ENCODE measurements at places on chromosomes 2 and 18.

DNA sequence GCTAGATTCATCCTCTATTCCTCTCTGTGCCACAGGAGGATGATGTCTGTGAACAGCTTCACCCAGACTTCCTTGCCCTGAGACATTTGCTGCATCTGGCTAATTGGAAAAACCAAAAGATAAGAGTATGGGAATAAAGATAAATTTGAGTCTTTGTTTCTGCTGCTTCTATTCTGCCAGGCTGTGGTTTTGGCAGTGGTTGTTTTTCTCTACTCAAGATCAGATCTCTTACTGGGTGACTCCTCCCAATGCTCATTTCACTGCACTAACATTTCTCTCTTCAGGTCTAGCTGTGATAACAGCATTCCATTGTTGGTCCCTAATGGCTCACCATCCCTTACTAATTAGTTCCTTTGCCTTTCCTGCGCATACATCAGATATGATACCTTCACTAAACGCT lies 89.5 kb downstream of the CALCRL start:
- no peak for DNase-seq

- peak; percentile 5 for DNase-seq
Observed at GRCh38 chr2:158300394-158300793, 156.2 kb downstream of the CCDC148 start.

DNA sequence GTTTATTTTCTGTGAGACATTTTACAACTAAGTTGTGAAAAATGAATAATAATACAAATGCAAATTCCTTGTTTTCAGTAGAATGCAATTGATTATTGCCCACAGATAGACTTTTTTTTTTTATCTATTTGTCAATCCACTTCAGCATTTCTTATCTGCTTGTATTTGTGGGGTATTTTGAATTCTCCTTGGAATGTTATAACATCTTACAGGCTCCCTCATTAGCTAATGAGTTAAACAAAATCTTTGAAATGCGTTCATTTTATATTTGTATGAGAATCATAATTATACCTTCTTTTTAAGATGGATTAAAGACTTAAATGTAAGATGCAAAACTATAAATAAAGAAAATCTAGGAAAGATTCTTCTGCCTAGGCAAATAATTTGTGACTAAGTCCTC lies 114.2 kb downstream of the CALCRL start:
- no peak for DNase-seq

DNA sequence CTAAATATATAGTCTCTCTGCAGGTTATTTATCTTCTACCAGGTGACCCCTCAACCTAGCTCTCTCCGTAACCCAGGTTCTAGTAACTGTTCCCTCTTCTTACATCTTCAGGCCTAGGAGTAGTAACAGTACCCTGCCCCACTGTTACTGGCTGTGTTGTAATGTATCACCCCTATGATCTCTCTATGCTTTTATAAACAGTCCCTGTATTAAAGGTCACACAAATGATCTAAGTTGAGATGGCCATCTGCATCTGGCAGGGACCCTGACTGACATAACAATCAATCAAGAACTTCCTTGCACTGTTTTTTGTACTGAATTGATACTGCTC lies 219.7 kb upstream of the STK17B start:
- no peak for DNase-seq

- no peak for DNase-seq
Observed at GRCh38 chr2:218281449-218281848, 10.9 kb downstream of the TMBIM1 start.

- no peak for DNase-seq
Observed at GRCh38 chr2:231688719-231689118, 19.6 kb upstream of the PTMA start.

- no peak for DNase-seq
Observed at GRCh38 chr2:219028996-219029828, 12.1 kb downstream of the CFAP65 start.

DNA sequence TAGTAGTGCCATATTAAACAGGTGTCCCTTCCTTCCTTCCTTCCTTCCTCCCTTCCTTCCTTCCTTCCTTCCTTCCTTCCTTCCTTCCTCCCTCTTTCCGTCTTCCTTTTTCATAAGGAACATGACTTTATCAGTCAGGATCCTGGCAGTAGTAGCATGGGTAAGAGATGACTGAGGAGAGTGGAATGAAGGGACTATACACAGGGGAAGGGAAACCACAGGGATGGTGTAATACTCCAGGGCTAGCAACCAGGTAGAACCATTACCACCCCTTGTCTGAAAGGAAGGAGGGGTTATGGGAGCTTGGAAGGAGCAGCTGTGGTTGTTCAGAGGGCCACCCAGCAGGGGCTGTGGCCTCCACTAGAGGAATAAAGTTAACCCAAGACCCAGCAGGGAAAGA lies 23.2 kb upstream of the KDM3A start:
- DNase-seq: no peak

DNA sequence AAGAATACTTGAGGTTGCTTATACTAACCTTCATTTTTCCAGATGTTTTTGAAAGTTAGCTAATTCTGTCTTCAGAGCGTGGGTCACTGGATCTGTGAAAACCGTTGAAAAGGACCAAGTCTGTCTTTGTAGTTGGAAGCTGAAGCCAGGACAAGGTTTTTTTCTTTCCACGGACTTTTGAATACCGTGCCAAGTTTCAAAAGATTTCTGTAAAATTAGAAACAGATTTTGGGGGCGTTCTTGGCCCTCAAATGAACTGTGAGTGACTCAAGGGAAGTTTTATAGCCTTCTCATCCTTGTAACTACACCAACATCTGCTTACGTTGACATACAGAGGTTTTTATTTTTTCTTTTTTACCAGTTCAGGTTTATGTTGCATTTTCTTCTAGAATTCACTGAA lies at the start of gene FAP:
TSS of gene FAP (minus strand) at position 152 of the 400 bp plus-strand sequence. CDS start at position 34, 118 bp downstream.
- DNase-seq: peak; percentile 4

DNA sequence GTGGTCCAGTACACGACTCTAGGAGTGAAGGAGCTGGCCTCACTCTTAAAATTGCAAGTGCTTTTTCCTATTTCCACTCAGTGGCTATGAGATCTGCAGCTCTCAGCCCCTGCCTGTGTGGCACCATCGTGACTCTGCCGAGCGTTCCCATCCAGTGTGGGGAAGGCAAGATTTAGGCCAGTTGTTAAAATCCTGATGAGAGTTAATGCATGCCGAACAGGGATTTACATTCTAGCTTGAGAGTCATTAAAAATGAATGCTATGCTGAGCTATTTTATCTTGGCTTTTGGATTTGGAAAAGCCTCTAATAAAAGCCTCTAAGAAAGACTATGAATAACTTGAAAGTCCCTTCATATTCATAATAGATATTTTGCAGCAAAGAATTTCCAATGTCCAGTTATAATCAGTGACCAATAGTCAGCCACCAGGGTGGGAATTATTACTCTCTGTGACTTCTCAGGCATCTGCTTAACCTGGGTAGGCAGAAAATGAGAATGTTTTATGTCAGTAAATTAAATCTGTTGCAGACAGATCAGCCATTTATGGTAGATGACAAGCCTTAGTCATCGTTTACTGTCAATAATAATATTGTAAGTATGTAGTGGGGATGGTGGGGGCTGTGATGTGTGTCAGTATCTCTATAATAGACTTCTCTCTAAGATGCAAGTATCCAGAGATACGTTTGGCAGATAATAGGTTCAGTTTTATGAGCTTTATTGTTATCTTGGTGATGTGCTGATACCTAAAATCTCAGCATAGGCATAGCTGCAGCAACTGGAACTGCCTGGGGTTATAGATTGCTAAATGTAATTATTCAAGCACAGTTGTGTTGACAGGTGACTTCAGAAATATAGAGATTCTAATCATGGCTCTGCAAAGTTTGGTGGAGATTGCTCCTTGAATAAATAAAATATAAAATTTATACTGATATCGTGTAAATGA lies 207.8 kb downstream of the SOCS6 start:
- DNase-seq: no peak

GRCh38 chr18:78948707-78949106 lies 30.9 kb upstream of the SALL3 start:
- DNase-seq: no peak

DNA sequence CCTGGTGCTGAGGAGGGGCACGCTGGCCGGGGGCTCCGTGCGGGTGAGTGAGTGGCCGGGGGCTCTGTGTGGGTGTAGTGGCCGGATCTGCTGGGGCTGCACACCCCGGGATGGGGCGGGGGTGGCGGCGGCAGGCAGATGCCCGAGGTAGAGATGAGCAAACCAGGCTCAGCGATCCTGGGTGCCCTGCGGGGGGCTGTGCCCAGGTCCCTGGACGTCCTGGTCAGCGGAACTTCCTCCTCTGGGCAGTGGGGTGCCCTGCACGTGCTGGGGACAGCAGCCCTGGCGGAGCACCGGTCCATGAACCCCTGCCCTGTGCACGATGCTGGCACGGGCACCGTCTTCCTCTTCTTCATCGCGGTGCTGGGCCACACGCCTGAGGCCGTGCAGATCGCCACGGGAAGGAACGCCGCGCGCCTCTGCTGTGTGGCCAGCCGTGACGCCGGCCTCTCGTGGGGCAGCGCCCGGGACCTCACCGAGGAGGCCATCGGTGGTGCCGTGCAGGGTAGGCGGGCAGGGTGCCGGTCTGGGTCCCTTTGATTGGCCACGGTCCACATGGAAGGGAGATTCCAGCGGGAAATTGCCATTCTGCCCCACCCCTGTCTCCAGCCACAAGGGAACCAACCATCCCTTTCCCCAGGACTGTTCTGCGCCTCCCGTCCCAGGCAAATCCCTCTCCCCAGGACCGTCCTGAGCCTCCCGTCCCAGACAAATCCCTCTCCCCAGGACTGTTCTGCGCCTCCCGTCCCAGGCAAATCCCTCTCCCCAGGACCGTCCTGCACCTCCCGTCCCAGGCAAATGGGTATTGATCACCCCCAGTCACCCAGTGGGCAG lies 5.9 kb downstream of the NEU4 start:
- DNase-seq: no peak

- DNase-seq: no peak
Observed at GRCh38 chr18:49722477-49722876, 90.9 kb downstream of the ACAA2 start.

DNA sequence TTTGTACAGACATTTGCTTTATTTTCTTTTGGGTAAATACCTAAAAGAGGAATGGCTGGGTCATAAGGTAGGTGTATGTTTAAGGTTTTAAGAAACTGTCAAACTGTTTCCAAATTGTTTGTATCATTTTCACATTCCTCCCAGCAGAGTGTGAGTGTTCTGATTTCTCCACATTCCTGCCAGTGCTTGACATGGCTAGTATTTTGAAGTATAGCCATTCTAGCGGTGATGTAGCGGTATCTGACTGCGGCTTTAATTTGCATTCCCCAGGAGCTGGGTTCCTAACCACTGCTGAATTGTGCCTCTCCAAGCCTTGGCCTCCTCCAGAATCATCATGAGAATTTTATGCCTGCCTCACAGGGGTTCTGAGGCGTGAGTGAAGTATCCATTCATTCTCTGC lies 61.8 kb upstream of the ARL4C start:
- no peak for DNase-seq

GRCh38 chr2:174486563-174487107 lies at the start of gene GPR155:
GPR155 (minus strand) TSS chr2:174487029; CDS start chr2:174481956, 5,073 bp downstream.
- DNase-seq: no peak

DNA sequence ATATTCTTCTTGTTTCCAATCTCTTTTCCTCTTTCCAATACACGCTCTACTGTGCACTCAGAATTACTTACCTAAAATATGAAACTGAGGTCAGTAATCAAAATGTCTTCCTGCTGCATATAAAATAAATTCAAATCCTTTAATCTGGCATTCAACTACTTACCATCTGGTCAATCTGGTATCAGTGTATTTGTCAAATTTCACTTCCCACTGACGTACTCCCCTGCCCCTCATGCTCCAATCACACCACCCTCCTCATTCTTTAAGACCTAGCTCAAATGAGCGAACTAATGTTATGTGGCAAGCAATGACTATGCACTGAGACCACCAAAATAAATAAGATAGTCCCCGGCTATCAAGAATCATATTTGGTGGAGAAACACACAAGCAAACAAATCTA lies 6.7 kb downstream of the ASB3 start:
- DNase-seq: no peak

GRCh38 chr2:18961991-18962421 lies 372.6 kb upstream of the NT5C1B start:
- DNase-seq: no peak

DNA sequence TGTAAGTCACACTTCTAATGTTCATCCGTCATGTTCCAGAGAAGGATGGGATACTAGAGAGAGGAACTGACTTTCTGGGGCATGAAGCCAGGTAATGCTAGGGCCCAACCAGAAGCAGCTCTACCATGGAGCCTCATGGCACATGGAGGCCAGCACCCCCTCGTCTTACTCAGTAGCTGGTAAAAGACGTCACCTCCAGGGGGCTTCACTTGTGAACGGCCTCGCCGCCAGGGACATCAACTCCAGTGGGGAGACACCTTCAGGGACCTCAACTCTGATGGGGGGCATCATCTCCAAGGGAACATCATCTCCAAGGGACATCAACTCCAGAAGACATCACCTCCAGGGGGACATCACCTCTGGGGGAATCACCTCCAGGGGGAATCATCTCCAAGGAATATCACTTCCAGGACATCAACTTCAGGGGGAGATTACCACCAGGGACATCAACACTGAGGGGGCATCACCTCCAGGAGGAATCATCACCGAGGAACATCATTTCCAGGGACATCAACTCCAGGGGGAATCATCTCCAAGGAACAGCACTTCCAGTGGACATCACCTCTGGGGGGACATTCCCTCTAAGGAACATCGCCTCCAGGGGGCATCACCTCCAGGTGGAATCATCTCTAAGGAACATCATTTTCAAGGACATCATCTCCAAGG lies 168.4 kb downstream of the NDUFA10 start:
- DNase-seq: no peak

DNA sequence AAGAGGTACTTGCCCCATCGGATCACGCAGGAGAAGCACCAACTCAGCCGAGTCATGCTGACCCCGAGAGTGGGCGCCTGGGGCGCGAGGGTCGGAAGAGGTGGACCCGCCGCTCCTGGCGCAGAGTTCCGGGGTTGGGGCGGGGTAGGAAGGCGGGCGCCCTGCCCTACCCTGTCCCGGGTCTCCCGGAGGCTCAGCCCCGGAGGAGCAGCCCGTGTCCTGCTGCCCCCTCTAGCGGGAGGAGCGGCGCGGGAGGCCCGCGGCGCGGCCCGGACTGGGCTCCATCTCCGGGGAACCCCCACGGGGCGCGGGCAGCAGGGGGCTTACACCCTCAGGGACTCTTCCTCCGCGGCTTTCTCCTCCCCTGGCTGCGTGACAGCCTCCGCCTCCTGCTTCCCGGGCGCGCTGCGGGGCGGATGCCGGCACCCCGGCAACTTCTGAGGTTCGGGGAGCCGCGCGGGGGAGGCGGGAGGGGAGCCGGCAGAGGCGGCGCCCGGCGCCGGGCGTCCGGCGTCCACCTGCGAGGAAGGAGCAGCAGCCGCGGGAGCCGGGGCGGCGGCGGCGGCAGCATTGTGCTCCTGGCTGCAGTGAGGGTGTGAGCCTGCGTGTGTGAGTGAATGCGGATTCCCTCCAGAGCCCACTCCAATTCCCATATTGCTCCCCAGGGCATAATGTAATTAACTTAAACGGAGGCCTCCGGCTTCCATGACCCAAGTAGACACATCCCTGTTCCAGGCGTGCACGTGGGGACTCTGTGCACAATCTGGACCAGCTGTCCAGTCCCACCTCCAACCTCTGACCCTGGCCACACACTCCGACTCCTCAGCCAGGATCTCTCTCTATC lies 7.6 kb upstream of the TNS1 start:
- no peak for DNase-seq

- no peak for DNase-seq
Observed at GRCh38 chr2:3768960-3769765, 65.8 kb downstream of the DCDC2C start.

- peak; percentile 98 for DNase-seq
Observed at GRCh38 chr2:60439219-60439974, 114.1 kb downstream of the BCL11A start.

Data from MV-4-11 (cell line).